B cell (primary cell): ENCODE measurements at places on chromosomes 11 and 22. TPM values are rescaled to one million over a fixed set of nuclear protein-coding genes. Genes with fewer than 3 reads are reported as not detected.

GRCh38 chr22:27022896-27023361, 365.5 kb downstream of the MIAT start:
- no peak overlapping the region for H3K4me3 ChIP-seq
- no peaks in the 10 kb centered on the region for H3K36me3 ChIP-seq
- H3K27ac ChIP-seq, result no peak overlapping the region
- H3K4me1 ChIP-seq, result no peaks in the 10 kb centered on the region

CNGA4 gene
- polyA plus RNA-seq, result 0.40 and 1.9 TPM in 2 replicates

MCAM gene
- 1.1 and 1.4 TPM in 2 replicates for polyA plus RNA-seq

CCDC88B gene
- 208 and 230 TPM in 2 replicates for polyA plus RNA-seq

MS4A5 gene
- not detected in 2 replicates for polyA plus RNA-seq

GRCh38 chr11:66072518-66072917, 2.4 kb downstream of the PACS1 start:
- H3K27ac ChIP-seq, result peak overlapping the region; percentile 57
- no peak for DNase-seq
- peaks cover 41% of the 10 kb centered on the region for H3K36me3 ChIP-seq
- H3K27me3 ChIP-seq, result no peaks in the 10 kb centered on the region
- no peak overlapping the region for H3K4me3 ChIP-seq
- peaks cover 56% of the 10 kb centered on the region for H3K4me1 ChIP-seq

- no peak overlapping the region for H3K4me3 ChIP-seq
- H3K27ac ChIP-seq, result no peak overlapping the region
- DNase-seq, result no peak
- H3K36me3 ChIP-seq, result no peaks in the 10 kb centered on the region
- H3K27me3 ChIP-seq, result no peaks in the 10 kb centered on the region
Measured at GRCh38 chr11:126024123-126024522, 38.5 kb downstream of the CDON start.

GRCh38 chr22:23263651-23264555, 83.6 kb downstream of the BCR start:
- peaks cover 5% of the 10 kb centered on the region for H3K4me1 ChIP-seq
- peak; percentile 57 for DNase-seq
- no peak overlapping the region for H3K4me3 ChIP-seq
- H3K27me3 ChIP-seq, result no peaks in the 10 kb centered on the region
- H3K27ac ChIP-seq, result peak overlapping the region; percentile 26
- H3K36me3 ChIP-seq, result peaks cover 26% of the 10 kb centered on the region

- H3K4me1 ChIP-seq, result no peaks in the 10 kb centered on the region
- no peak overlapping the region for H3K27ac ChIP-seq
- no peaks in the 10 kb centered on the region for H3K27me3 ChIP-seq
Measured at GRCh38 chr11:69385832-69386427, 92.0 kb downstream of the MYEOV start.

ARRB1 gene
- polyA plus RNA-seq, result 1.3 and 1.9 TPM in 2 replicates

TPP1 gene
- 118 and 133 TPM in 2 replicates for polyA plus RNA-seq

DNA sequence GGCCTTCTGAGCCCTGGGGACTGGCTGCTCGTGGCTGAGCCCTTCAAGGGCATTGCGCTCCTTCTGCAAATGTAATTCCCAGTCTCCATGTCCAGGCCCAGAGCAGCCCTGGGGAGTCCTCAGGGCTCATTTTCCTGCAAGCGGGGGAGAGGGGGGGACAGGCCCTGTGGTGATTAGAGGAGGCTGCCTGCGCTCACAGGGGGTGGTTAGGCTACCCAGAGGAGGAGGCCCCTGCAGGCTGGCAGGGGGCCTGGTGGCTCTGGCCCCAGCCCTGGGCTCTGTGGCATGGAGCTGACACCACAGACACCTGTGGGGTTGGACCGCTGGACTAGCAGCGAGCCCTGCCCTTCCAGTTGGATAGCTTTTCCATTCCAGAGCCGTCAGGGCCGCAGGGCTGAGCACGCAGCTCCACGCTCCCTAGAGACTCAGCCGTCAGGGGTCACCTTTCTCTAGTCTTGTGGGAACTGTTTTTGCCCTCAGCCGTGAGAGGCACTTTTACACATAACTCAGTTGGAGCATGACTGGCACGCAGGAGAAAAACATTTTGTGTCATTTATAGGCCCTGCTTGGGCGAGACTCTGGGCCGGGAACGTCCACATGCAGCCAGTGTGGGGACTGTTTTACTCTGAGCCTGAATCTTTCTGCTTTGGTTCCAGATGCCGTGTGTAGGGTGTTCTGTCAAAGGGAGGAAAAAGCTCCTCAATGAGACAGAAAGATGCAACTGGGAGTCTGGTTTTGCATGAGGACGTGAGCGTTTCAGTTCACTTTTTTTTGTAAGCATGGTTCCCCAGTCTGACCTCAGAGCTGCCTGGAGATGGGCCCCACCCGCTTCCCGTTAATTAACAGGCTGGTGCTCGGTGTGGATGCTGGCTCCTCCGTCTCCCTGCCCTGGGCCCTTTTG, 58.1 kb downstream of the LRP5 start:
- peaks cover 10% of the 10 kb centered on the region for H3K27me3 ChIP-seq
- no peaks in the 10 kb centered on the region for H3K36me3 ChIP-seq
- peak overlapping the region; percentile 52 for H3K27ac ChIP-seq
- peaks cover 56% of the 10 kb centered on the region for H3K4me1 ChIP-seq

DNA sequence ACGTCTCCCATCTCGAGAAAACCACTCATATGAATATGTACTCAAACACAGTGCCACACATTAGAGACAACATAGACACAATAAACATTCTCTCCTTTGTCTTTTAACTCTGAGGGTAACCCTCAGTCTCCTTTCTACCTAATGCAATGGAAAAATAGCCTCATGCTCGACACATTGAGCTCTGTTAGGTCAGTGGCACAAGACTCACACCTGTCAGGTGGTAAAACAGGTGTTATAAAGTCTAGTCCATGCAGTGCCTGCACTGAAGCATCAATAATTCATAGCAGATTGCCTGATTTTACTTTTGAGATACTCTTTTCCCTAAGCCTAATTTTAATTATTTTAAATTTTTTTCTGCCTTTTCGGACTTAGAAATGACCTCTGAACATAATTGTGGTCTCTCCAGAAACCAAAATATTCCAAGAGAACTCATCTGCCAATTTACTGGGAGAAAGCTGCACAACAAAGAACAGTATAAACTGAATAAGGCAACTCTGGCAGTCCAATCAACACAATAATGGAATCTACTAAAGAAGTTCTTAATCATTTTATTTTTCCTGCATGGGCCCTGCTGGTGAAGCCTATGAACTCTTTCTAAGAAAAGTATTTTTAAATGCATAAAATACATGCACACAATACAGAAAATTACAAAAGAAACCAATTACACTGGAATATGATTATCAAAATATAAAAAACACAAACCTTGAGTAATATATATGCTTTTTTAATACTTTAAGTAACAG, 9.9 kb downstream of the RDX start:
- no peaks in the 10 kb centered on the region for H3K36me3 ChIP-seq
- H3K27ac ChIP-seq, result no peak overlapping the region
- DNase-seq, result no peak
- H3K4me1 ChIP-seq, result peaks cover 6% of the 10 kb centered on the region
- H3K27me3 ChIP-seq, result no peaks in the 10 kb centered on the region
- no peak overlapping the region for H3K4me3 ChIP-seq

PPARA gene
- polyA plus RNA-seq, result 4.1 and 10.1 TPM in 2 replicates

MPEG1 gene
- 13.5 and 27.7 TPM in 2 replicates for polyA plus RNA-seq

DNA sequence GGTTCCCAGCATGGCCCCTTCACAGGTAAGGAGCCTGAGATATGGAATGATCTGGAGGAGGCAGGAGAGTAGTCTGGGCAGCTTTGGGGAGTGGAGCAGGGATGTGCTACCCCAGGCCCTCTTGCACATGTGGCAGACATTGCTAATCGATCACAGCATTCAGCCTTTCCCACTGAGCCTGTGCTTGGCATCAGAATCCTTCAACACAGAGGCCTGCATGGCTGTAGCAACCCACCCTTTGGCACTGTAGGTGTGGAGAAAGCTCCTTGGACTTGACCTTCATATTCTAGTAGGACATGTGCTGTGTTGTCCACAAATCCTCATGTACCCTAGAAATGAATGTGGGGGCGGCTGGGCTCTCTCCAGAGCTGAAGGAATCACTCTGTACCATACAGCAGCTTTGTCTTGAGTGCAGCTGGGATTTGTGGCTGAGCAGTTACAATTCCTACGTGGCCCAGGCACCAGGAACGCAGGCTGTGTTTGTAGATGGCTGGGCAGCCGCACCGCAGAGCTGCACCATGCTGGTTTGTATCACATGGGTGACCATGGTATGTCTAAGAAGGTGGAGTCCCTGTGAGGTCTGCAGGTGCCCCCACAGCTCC, 21.8 kb upstream of the PPP6R3 start:
- peaks cover 26% of the 10 kb centered on the region for H3K4me1 ChIP-seq
- no peaks in the 10 kb centered on the region for H3K27me3 ChIP-seq
- no peak for DNase-seq

DNA sequence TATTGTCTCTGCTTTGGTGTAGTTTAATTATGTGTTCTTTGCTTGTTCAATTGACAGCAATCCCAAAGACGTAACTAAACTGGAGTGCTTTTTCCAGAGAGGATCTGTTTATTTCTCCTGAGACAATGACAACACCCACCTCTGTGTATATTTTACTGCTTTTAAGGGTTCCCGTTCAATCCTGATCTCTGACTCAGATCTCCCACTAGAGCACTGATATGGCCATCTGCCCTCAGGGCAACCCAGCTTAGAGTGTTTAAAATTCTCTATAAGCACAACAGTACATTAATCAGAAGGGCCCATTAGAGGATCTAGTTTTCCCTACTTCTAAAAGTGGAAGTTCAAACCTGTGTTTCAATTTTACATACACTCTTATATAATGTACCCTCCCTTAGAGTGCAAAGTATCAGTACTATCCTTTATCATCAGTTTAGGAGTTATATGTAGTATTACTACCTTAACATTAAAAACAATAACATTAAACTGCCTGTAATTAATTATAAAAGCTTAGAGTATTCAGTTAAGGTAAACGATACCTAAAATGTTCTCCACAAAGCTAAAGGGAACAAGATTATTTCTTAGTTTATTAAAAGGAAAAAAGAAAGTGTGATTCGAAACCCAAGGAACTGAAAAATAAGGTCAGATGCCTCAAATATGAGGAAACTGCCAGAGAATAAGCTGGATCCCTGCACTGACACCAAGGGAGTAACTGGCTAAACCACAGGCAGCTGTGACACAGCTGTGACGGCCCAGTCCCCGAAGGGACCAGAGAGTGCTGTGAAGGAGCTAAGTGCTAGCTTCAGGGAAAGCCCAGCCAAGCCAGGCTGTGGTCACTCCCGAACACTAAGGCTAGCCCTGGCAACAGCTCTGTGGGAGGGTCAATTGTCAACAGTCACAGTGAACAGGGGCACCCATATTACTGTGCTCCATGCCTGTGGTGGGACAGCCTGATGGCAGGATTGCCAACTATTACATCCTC, 15.2 kb downstream of the UFD1 start:
- no peaks in the 10 kb centered on the region for H3K4me1 ChIP-seq
- peaks cover 53% of the 10 kb centered on the region for H3K36me3 ChIP-seq
- no peaks in the 10 kb centered on the region for H3K27me3 ChIP-seq
- H3K27ac ChIP-seq, result no peak overlapping the region

- no peaks in the 10 kb centered on the region for H3K36me3 ChIP-seq
- no peak overlapping the region for H3K4me3 ChIP-seq
- no peaks in the 10 kb centered on the region for H3K27me3 ChIP-seq
- H3K4me1 ChIP-seq, result no peaks in the 10 kb centered on the region
- H3K27ac ChIP-seq, result no peak overlapping the region
Measured at GRCh38 chr11:79594834-79595233, 154.0 kb upstream of the TENM4 start.
